Activated T-cell treated with anti-CD3 and anti-CD28 coated beads for 4 hours (primary cell): ENCODE measurements at places on chromosomes 3 and 15.

DNA sequence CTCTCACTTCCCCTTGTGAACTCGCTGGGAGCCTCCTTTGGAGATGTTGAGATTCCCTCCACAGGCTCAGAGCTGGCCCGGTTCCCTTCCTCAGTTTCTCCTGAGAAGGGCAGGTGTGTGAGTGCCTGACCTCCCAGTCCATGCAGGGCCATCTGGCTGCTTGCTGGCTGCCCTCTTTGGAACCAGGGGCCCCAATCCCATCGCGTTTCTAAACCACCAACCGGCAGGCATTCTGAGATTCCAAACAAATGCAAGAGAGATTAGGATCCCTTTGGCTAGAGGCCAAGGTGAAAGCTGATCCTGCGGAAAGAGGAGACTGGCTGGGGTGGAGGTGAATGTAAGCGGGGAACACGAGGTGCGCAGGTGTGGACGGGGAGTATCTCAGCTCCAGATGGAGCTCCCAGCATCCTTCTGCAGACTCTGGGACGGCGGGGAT, 2.9 kb upstream of the PRRT3 start:
- DNase-seq: no peak

DNA sequence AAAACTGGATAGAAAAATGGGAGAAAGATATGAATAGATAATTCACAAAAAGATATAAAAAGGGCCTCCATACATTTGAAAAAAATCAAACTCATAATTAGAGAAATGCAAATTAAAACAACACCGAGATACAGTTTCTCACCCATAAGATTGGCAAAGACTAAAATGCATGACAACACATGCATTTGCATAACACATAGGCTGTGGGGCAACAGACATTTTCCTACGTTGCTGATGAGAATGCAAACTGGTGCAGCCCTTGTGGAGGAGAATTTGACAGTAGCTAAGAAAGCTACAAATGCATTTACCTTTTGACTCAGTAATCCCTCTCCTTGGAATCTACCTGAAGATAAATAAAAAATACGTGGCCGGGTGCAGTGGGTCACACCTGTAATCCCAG, 11.4 kb upstream of the CAND2 start:
- DNase-seq: no peak

GRCh38 chr15:91790836-91791235, 62.7 kb upstream of the SLCO3A1 start:
- no peak for DNase-seq

DNA sequence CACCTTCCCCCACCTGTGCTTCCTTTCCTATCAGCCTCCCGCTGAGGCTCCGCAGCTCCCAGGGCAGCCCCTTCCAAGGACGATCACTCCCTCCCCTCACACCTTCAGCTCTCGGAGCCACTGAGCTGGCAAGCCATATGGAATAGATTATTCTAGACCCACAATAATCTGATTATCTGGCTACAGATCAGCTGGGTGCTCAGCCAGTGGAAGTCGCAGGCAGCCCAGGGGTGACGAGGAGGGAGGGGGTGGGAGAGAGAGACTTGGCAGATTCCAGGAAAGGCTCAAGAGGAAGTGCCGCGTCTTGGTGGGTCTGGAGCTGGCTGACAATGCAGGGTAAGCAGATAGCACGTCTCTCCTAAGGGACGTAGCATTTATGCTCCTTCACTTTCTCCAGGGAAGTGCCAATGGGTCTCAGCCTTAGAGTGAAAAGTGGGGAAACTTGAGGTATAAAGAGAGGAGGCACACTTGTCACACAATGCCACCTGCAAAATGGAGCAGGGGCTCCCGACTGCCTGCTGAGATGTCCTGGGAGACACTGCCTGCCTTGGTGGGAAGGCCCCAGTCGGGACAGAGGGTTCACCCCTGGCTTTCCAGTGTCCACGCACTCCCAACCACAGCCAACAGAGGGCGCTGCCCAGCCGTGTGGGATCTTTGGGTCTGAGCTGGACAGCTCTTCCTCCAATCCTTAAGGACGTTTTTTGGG, 9.4 kb upstream of the MESP1 start:
- peak; percentile 49 for DNase-seq

DNA sequence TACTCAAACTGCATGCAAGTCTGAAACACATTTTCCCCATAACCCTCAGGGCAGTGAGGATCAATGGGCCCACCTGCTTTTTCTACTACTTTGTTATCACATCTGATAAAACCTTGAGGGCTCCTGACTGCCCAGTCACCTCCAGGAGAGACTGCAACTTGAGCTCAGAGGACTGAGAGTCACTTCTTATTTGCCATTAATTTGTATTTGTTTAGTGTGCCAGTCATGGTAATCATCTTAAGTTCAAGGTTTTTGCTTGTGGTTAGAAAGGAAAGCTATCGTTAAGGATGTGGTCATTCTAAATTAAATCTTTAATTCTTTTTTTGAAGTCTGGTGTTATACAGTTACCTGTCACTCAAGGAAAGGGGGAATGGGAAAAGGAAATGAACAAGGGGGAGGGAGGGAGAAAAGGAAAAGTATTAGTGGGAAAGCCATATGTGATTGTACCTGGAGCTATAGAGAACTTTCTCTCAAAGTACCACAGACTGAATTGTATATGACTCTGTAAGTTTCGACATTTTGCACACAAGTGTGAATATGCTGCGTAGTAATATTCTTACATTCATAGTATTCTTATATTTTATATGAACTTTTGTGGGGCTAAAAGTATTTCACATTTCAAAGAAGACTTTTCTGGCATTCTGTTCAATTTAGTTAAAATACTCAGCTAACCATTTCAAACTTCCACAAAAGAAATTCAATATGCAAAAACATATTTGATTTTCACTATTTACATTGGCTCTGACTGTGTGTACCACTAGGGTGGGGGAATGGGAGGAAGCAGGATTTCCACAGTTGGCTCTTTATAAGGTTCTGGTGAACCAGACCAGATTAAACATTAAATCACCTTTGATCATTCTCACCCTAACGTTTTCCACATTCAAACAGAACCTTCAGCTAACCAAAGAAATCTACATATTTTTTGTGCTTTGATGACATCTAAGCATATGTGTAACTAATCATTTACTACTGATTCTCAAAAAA, 166.5 kb upstream of the ATP11B start:
- no peak for DNase-seq

DNA sequence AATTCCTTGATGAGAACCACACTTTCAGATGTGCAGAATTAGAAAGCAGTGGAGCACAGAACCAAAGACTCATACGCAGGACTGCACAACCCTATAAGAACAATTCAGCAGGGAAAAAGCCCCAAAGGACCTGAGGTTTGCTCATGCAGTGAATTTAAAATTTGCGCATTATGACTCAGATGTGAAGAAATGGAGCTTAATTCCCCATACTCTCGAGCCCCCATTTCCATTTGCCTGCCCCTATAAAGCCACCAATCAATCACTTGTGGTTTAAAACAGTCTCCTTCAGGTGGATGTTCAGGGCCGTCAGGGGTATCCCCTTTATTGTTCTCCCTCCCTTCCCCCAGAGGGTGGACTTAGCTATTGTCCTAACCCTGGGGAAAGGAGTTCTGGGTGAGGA, 221.2 kb downstream of the IGSF11 start:
- DNase-seq: no peak

- DNase-seq: no peak
Measured at GRCh38 chr15:88069561-88069960, 187.0 kb downstream of the NTRK3 start.

DNA sequence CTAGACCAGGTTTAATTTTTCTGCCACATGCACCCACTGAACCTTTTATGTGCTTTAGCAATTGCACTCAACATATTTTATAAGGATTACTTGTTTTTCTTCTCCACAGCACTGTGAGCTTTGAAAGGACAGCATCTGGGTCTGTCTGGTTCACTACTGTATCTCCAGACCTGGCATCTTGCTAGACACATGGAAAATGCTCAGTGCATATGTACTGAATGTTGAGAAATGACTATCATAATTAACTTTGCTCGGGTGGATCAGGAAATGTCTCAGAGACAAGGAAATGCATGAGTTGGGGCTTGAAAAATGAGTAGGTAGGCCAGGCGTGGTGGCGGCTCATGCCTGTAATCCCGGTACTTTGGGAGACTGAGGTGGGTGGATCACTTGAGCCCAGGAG, 40.2 kb downstream of the DOCK3 start:
- DNase-seq: no peak

GRCh38 chr3:103976931-103977339, 1389.8 kb upstream of the ALCAM start:
- DNase-seq: no peak

- no peak for DNase-seq
Measured at GRCh38 chr3:2921903-2922302, 188.3 kb downstream of the IL5RA start.

- no peak for DNase-seq
Measured at GRCh38 chr15:101028321-101028720, 109.2 kb downstream of the LRRK1 start.

DNA sequence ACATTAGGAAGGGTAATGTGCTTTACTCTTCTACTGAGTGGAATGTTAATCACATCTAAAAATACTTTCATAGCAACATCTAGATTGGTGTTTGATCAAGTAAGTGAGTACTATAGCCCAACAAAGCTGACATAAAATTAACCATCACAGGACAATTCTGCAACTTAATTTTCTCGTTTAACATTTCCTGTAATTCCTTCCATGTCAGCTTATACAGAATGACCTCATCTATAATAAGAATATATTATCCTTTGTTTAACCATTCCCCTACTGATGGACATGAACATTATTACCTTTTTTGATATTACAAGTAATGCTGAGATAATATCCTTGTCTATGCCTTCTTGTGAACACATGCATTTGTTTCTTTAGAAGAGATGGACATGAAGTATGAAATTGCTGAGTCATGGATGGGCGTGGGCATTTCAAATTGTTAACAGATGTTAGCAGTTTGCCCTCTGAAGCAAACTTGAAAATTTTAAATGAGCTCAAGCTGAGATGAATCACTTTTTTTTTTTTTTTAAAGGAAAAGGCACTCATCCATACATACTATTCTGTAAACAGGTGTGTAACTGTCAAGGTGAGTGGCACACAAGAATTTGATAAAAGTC, 85.1 kb downstream of the OXNAD1 start:
- no peak for DNase-seq

GRCh38 chr3:30962084-30962483, 67.6 kb upstream of the GADL1 start:
- DNase-seq: no peak

DNA sequence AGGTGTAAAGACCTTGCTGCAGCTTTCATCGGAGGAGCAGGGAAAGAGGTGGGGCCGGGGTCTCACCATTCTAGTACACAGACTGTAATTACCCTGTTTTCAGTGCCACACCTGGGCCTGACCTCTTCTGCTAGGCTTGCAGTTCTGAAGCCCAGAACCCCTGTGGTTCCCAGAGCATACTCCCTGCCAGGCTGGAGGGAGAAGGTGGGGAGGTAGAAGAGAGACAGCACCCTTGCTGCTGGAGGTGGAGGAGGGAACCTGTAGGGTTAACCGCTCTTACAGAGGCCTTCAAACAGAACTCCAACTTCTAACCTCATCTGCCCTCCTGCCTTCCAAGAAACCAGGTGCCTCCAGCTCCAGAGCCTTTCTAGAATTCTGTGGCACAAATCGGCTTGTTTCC, 27.0 kb downstream of the PCOLCE2 start:
- DNase-seq: no peak

- DNase-seq: no peak
Measured at GRCh38 chr3:31244929-31245817, 287.6 kb upstream of the STT3B start.

GRCh38 chr15:88337993-88338392, 81.5 kb upstream of the NTRK3 start:
- no peak for DNase-seq

DNA sequence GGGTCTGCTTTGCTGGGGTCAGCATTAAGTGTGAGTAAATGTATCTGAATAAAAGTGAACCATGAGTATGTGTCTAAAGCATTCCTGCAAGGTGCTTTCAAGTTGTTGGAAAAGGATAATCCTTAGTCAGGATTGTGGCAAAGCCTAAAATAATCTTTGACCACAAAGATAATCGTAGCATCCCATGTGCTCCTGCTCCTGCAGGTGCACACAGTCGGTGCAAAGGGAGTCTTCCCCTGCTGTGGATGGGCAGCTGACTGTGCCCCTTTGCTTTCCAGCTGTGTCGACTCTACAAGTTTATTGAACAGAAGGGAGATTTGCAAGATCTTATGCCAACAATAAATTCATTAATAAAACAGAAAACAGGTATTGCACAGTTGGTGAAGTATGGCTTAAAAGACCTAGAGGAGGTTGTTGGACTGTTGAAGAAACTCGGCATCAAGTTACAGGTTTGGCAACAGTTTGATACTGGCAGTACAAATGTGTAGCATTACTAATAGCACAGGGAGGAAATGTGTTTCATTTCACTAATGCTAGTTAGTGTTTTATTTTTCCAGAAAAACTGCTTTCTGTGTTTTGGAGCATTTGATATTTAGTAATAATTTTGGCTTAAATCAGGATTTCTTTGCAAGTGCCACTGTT, 22.6 kb downstream of the SRP14 start:
- DNase-seq: no peak

DNA sequence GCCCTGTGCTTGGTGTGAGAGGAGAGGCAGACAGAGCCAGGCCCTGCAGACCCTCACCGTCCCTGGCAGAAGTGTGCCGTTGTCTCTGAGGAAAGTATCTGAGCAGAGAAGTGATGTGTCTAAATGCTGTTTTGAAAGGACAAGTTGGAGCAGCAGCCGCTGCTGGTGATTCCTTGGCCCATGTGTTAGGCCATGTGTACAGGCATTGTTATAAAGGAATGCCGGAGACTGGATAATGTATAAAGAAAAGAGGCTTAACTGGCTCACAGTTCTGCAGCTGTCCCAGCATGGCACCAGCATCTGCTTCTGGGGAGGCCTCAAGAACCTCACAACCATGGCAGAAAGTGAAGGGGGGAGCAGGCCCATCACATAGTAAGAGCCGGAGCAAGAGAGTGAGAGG, 334.6 kb upstream of the ATP10A start:
- no peak for DNase-seq

- no peak for DNase-seq
Measured at GRCh38 chr3:29077356-29077755, 203.5 kb upstream of the RBMS3 start.

DNA sequence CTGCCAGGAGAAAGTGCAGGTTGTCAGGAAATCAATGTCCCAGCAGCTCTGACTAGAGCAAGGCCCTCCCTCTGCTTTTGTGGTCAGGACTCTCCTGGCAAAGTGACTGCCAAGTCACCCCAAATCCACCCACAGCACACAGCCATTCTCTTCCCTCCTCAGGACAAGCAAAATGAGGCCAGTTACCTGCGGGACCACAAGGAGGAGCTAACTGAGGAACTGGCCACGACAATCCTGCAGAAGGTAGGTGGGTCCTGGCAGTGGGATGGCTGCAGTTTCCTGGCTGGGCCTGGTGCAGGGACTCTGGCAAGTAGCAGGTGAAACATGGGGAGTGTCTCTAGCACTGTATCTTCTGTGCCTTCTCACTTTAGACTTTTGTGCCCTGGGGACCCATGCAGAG, 142.5 kb upstream of the EIF1B start:
- DNase-seq: no peak

- DNase-seq: no peak
Measured at GRCh38 chr15:65056106-65056505, 10.9 kb downstream of the SLC51B start.

GRCh38 chr3:173098959-173099358, 42.1 kb downstream of the SPATA16 start:
- DNase-seq: no peak
